ENCODE measurements at places on chromosomes 16 and 17. TPM values are rescaled to one million over a fixed set of nuclear protein-coding genes. Genes with fewer than 3 reads are reported as not detected.

- peaks cover 43% of the 10 kb centered on the region for H3K4me1 ChIP-seq
- H3K4me3 ChIP-seq, result no peak overlapping the region
- no peak overlapping the region for H3K27ac ChIP-seq
- DNase-seq, result peak; percentile 48
- no peaks in the 10 kb centered on the region for H3K27me3 ChIP-seq
Observed at GRCh38 chr17:8225813-8226535, 15.6 kb upstream of the AURKB start.

CCDC144A gene
- 1.3 TPM for polyA plus RNA-seq

GRCh38 chr16:11118479-11118878 is 137.5 kb downstream of the SOCS1 start:
- no peak overlapping the region for H3K27ac ChIP-seq
- peaks cover 18% of the 10 kb centered on the region for H3K36me3 ChIP-seq
- no peak overlapping the region for H3K4me3 ChIP-seq
- DNase-seq, result no peak

GRCh38 chr16:56269811-56270684 is 78.8 kb downstream of the GNAO1 start:
- DNase-seq, result no peak
- no peak overlapping the region for H3K27ac ChIP-seq
- H3K27me3 ChIP-seq, result no peaks in the 10 kb centered on the region
- no peaks in the 10 kb centered on the region for H3K4me1 ChIP-seq
- no peaks in the 10 kb centered on the region for H3K36me3 ChIP-seq

DNA sequence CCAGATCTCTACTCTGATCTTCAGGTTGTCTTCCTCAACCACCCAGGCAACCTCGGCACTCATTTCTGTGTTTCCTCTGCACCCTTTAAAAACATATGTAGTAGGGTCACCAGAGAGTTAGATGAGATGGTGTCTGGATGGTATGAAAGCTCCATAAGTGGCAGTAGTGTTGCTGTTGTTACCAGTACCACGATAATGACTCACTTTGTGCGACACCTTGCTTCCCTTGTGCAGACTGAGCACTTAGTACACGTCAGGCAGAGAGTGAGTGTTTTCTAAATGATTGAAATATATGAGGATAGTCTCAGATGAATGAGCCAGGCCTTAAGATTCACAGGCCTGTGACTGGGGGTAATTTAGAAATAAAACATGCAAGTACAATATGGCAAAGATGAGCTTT is 188.7 kb downstream of the MAF start:
- H3K27ac ChIP-seq, result no peak overlapping the region
- no peak for DNase-seq
- H3K4me1 ChIP-seq, result peaks cover 8% of the 10 kb centered on the region

GRCh38 chr17:44202756-44203155 is 3.1 kb upstream of the ATXN7L3 start:
- no peaks in the 10 kb centered on the region for H3K27me3 ChIP-seq
- H3K4me3 ChIP-seq, result no peak overlapping the region
- H3K4me1 ChIP-seq, result peaks cover 24% of the 10 kb centered on the region
- no peak overlapping the region for H3K27ac ChIP-seq
- H3K36me3 ChIP-seq, result peaks cover 13% of the 10 kb centered on the region
- DNase-seq, result no peak

DNA sequence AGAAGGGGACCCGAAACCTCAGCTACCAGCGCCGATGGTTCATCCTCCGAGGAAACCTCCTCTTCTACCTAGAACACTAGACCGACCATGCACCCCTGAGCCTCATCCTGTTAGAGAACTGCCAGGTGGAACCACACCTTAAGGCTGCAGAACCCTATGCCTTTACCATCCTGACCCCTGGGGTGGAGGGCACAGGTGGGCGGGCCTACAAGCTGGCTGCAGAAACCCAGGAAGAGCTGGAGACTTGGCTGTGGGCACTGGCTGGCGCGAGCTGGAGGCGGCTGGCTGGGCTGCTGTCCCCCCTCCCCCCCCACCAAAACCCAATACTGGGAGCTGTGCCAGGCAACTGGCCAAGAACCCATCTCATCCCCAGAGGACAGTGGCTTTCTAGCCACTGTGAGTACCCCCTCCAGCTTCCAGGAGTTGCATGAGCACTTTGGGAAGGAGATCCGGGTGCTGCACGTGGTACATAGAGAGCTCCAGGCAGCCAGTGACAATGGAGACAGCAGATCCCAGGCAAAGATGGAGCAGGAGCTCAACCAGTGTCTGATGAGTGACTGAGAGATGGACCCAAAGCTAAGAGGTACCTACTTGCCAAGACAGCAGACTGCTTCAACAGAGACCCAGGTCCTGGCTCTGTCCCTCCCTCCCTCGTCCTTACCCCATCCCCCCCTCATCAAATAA is 1.4 kb upstream of the CD2BP2 start:
- no peaks in the 10 kb centered on the region for H3K27me3 ChIP-seq
- peaks cover 75% of the 10 kb centered on the region for H3K36me3 ChIP-seq
- no peak for DNase-seq
- H3K4me3 ChIP-seq, result no peak overlapping the region
- peak overlapping the region; percentile 10 for H3K27ac ChIP-seq

- H3K27ac ChIP-seq, result no peak overlapping the region
- no peak overlapping the region for H3K4me3 ChIP-seq
- DNase-seq, result no peak
- no peaks in the 10 kb centered on the region for H3K36me3 ChIP-seq
- H3K27me3 ChIP-seq, result no peaks in the 10 kb centered on the region
Observed at GRCh38 chr16:21214086-21214485, 2.7 kb upstream of the ZP2 start.

DNA sequence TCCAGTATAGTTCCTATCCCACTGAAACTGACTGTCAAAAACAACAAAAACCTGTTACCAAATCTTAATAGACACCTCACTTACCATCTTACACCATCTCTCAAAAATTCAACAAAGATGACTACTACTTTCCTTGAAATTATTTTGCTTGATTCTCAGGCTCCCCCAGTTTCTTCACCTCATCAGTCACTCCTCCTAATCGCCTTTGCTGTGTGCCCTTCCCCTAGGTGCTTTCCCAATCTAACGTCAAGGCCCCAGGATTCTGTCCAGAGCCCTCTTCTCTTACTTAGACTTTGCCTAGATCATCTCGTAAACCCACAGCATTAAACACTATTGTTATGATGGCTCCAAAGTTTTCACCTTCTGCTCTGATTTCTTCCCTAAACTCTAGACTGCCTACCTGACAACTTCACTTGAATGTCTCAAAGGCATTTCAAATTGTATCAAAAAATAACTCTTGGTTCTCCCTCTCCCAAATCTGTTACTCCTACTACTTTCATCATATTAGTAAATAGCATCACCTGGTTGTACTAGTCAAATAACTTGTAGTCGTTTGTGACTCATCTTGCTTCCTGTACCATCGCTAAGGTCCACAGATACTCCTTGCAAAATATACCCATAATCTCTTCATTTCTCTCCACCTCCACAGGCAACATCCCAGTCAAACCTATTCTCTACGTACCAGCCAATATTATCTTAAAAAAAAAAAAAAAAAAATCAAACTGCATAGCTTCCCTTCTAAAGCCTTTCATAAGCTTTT is 18.0 kb downstream of the C16orf87 start:
- no peak overlapping the region for H3K27ac ChIP-seq
- H3K4me3 ChIP-seq, result no peak overlapping the region
- H3K4me1 ChIP-seq, result no peaks in the 10 kb centered on the region
- H3K36me3 ChIP-seq, result no peaks in the 10 kb centered on the region

DNA sequence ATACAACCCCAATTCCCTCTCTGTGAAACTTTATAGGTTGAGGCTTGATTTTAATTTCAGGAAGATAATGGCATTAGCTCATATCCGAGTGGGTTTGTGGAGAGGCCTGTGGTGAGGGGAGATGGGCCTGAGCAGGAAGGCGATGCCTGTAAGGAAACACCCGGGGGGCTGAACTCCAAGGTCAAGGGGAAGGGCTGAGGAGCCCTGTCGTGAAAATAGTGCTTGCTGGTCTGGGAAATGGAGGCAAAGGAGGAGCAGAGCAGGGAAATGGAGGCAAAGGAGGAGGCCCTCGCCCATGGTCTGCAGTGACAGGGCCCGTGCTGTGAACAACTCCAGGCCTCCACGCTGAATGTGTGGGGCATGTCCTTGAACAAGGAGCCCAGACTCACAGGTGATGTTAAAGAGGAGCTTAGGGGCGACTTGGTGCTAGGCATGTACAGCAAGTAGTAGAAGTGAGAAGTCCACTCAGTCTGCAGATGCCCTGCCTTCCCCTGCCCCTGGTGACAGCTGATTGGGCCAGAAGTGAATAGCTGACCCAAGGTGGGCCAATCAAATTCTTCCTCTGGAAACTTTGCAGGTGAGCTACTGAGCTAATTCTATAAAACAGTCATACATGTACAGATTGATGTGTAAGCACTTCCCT is 38.1 kb downstream of the MRPS23 start:
- no peaks in the 10 kb centered on the region for H3K36me3 ChIP-seq
- H3K4me1 ChIP-seq, result peaks cover 16% of the 10 kb centered on the region
- DNase-seq, result no peak

PNMT gene
- polyA plus RNA-seq, result 2.9 TPM

Measured in thymus (tissue), 14 donors.